ENCODE measurements at places on chromosomes 12 and 14.

DNA sequence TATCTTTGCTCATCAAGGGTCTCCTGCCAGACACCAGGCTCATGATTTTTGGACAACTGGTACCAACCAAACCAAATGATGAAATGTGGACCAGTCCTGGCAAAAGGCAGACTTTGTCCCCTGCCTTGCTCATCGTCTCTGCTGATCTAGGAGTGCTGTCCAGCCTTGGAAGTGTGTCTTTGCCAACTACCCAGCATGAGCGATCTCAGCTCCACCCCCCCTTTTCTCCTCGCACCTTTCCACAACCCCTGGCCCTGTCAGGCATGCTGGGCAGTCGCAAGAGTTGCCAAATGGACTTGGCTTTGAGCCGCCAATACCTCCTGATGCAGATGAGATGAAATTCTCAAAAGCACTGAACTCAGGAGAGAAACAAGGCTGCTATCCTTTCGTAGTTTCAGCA lies 174.3 kb downstream of the KCNA5 start:
- DNase-seq: no peak

GRCh38 chr12:60501124-60501729 lies 905.4 kb downstream of the SLC16A7 start:
- DNase-seq: no peak

DNA sequence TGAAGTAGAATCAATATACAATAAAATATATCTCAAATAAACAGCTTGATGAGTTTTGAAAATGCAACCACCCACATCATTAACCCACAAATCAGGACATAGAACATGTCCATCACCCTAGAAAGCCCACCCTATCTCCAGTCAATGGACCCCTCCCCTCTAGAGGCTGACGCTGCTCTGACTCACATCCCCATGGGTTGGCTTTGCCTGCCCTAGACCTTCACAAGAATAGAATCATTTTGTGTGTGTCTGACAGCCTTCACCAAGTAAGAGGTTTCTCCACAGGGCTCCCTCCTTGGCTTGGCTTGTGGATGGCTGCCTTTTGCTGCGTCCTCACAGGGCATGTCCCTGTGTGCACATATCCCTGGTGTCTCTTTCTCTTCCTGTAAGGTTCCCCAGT lies 250.2 kb upstream of the RTL1 start:
- no peak for DNase-seq

- DNase-seq: no peak
Observed at GRCh38 chr14:75715926-75716780, 55.1 kb downstream of the TTLL5 start.

GRCh38 chr14:92917956-92918355 lies 5.0 kb upstream of the CHGA start:
- DNase-seq: no peak

DNA sequence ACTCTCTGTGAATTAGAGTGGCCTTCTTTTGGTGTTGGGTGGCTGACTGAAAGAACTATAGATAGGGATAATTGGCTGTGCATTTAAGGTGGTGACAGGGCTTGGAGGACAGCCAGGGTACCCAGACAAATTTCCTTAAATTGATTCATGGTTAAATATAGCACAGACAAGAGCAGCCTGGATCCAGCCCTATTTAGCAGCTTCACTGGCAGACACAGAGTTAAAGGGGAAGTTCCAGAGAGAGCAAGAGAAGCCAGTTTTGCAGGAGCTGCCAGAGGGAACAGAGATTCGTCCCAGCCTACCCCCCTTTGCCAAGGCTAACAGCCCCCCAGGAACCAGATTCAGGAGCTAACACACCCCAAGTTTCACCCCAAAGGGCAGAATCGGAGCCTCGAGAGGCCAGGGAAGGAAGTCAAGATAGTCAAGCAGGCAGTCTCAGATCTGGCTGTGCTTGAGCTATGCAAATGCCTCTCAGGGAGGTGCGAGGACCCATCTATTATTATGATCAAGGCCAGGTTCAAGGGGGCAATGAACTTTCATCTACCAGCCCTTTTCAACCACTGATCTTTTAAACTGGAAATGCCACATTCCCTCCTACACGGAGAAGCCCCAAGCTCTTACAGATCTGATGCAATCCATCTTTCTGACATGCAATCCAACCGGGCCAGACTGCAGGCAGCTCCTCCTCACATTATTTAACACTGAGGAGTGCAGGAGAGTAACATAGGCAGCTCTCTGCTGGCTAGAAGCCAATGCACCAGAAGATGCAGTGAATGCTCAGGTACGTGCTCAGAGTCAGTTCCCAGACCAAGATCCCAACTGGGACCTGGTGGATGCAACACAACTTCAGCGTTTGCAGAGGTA lies 58.2 kb downstream of the DHRS2 start:
- DNase-seq: no peak

- no peak for DNase-seq
Observed at GRCh38 chr12:31406345-31406744, 80.4 kb upstream of the SINHCAF start.

- DNase-seq: no peak
Observed at GRCh38 chr14:74704656-74705055, 8.2 kb downstream of the AREL1 start.

DNA sequence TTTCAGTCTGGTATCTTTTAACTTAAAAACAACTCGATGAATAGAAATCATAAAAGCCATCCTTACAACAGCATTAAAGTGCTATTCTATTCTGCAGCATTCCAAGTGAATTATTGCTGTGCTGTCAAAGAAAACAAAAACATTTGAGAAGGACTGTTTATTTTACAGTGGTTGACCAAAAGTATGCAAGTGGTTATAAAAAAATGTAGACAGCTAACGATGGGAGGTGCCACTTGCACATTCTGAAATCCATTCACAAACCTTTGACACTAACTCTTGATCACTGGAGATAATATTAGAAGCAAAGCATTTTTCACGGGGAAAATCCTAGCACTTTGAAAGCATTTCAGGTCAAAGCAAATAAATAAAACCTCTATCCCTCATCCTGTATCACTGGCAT lies 55.6 kb downstream of the HMGA2 start:
- DNase-seq: no peak

GRCh38 chr12:39443929-39444209 lies 949 bp upstream of the KIF21A start:
- DNase-seq: no peak

GRCh38 chr14:50649691-50650090 lies 18.4 kb downstream of the SAV1 start:
- DNase-seq: no peak

DNA sequence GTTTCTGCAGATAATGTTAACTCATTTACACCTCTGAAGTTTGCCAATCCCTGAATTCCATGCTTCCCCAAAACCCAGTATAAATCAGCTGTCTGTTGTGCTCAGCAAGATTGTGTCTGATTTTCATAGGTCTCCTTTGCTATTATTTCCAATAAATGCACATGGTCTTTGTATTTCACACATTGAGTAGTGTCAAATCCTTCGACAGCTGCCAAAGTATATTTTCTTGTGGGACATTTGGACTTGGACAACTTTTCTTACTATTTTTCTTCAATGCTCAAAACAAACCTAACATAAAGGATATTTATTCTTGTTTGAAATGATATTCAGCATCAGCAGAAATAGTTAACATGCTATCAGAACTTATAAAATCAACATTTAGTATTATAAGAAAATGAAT lies 406.1 kb upstream of the OR4E1 start:
- DNase-seq: no peak

GRCh38 chr12:48105321-48105866 lies 485 bp downstream of the SENP1 start:
- DNase-seq: no peak

DNA sequence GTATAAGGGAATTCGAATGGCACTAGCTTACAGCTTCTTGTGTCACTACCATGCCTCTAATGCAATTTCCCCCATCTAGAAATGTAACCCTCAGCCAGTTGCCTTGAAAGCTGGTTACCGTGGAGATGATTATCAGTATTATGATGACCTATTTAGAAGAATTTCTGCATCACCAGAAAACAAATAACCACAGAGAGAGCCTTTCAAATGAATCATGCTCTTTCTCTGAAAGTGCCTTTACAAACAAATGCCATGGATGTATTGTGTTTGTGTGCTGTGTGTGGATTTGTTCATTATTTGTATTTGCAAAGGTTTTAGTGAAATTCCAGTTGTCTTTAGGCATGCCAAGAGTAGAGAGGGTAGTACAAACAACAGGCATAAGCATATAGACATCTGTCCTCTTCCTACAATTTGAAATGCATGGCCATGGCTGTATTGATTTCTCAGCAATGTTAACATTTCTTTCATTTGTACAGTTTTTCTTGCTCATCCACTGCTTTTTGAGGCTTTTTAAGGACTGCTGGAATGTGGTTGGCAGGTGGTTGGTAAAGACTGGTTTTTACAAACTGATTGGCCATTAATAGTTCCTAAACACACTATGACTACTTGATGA lies 266.5 kb downstream of the PAWR start:
- no peak for DNase-seq

DNA sequence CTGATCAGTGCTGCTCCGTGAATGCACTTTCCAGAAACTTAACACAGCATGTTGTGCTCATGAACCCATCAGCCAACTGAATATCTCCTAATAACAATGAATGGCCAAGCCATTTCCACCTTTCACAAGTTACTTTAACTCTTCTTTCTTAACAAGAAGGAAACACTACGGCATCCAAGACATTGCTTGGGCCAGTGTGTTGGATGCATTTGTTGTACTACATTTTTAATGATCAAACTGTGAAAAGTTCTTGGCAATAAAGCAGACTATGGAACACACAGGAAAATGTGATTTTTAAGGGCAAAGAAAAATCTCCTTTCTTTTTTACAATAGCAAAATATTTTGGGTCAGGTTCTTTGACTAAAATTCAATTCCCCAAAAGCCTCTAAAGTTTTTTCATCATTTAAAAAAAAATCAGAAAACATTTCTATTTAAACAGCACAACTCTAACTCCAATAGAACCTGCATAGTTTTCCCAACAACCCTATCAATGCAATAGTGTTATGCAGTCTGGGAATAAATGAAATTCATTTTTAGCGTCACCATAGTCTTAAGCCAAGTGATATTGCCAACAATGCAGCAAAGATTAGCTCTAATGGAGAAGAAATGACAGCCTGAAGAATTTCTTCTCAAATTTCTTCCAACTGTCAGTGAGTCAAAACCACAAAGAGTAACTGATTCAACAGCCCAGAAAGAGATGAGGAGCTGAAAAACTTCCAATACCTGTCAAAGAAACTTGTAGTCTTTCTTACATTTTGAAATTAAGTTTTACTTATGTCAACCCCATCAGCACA lies 50.7 kb upstream of the PTPRR start:
- DNase-seq: no peak

GRCh38 chr12:118429688-118430383 lies 53.5 kb downstream of the SUDS3 start:
- no peak for DNase-seq

DNA sequence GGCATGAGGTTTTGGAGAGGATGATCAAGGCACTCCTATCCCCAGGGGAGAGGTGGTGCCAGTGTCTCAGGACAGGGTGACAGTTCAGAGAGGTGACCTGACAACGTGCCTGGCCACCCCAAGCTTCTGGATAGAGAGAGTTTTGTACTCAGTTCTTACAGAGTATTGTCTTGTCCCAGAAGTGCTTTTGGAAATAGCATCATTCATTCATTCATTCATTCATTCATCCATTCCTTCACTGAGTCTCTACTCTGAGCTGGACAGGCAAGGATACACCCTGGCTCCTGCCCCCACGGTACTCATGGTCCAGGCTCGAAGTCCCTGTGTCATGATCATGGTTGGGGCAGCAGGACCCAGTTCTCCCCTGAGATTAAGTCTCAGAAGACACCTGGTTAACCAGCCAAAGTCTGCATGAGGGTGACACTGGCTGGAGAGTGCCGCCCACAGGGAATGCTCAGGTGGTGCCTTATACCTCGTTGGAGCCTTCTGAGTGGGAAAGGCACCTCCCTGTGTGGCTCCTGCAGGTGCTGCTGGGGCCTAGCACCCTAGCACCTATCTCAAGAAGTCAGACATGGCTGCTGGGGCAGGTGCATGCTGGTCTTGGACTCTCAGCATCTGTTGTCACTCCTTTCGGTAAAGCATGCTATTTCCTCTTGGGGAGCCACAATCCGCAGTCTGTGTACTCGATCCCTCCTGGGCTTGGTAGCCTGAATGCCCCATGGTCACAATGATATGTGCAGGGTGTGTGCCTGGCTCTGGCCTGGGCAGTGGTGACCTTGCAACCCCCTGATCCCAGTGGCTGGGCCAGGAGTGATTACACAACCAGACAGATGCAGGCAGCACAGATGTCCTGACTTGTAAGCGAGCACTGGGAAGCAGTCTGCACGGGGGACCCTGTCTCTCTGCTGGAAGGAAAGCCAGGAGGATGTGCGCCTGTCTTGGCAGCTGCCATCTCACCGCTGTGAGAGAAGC lies 57.8 kb downstream of the C14orf132 start:
- no peak for DNase-seq

DNA sequence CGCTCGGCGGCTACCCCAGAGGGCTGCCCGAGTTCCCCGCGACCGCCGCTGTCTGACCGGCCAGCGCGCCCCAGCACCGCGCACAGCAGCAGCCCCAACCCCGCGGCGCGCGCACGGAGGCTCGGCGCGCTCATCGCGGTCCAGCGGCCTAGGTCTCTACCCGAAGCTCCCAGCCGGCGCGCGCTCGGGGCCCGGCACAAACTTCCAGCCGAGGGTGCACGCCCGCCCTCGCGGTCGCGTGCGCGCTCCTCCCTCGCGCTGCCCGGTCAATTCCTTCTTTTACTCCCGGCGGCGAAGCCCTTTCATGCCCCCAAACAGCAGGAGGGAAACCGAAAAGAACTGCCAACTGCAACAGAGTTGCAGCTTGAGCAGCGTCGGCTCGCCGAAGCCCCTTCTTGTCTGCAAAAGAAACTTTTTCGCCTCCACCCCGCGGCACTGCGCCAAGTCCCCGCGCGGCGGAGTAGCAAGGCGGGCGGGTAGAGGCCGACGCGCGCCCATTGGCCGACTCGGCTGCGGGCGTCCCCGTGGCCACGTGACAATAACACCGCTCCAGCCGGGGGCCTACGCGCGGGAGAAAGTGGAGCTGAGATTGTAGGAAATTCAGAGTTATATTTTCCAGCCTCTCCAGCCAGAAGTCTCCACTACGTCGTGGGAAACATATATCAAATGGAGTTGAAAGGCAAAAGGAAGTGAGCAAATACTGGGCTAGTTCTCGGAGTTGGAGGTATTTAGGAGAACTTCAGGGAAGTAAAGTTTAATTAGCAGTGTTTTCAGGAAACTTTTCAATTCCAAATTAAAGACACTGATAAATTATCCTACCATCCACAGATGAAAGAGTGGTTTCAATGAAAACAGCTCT lies at the start of gene LRIG3:
LRIG3 (minus strand) TSS at position 403 of the 859 bp plus-strand sequence; CDS start at position 134, 269 bp downstream.
- DNase-seq: no peak

DNA sequence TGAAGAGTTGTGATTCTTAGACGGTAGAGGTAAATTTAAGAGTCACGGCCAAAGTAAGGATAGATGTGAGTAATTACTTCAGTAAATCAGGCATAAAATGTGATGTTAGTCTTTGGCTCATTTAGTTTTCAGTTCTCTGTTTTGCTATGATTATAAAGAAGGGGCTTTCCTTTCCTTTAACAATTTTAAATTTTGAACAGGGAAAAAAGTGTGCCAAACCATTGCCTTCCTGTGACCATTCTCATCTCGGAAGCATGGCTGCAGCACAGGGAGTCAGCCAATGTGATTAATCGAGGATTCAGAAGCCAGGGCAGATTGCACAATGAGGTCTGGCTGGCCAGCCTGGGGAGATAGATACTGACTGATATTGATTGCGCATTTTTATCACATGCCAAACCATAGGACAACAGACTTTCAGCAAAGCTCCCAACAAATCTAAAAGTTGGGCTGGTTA lies 480.2 kb upstream of the PRICKLE1 start:
- no peak for DNase-seq

- no peak for DNase-seq
Observed at GRCh38 chr12:103819312-103819711, 21.7 kb downstream of the NT5DC3 start.

All from stimulated activated CD4-positive, alpha-beta T cell treated with anti-CD3 and anti-CD28 coated beads, Interleukin-1b, Interleukin-23, amount 100 ng/mL, for 1 hour (primary cell).